ENCODE measurements at places on chromosomes 1 and 21.

DNA sequence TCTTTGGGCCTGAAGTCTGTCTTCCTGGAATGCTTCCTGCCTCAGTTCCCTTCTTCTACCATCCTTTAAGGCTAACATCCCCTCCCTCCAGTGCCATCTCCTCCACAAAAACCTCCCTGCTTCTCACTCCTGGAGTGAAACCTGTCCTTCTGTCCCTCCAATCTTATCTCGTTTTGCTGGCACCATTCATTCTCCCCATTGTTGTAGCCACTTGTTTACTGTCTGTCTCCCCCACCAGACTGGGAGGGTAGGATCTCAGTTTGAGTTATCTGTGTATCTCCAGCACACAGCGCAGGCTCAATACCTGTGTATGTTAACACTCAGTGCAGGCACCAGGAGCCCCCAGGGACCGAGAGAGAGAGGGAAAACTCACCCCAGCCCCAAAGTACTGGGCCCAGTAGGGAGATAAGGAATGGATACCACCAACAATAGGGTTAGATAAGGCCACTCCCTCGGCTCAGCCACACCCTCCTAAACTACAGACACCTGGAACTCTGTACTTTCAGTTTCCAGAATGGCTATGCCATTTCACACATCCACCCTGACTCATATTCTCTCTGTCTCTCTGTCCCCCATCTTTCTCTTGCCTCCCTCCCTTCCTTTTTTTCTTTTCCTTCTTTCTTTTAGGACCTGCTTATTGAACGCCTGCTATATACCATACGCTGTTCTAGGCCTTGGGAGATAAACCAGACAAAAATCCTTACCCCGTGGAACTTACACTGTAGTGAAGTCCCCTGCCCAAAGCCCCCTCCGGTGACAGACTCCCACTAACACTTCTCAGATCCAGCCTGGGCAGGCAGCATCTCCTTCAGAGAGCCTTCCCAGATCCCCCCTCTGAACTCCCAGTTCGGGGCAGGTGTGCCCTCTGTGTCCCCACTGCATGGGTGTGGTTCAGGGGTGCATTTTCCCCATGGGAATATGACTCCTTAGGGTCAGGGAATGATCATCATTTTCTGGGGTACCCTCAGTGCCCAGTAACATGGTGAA lies 3.3 kb upstream of the SSBP3 start:
- DNase-seq, result no peak

DNA sequence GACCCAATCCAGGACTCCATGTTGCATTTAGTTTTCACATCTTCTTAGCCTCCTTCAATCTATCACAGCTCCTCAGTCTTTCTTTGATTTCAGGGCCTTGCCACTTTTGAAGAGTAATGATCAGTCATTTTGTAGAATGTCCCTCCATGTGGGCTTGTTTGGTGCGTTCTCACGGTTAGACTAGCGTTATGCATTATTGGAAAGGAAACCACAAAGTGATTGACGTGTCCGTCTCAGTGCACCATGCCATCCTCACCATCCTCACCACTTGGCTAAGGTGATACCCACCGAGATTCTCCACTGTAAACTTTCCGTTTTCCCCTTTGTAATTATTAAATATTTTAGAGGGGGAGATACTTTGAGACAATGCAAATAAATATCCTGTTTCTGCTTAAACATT lies 59.6 kb upstream of the OLIG2 start:
- no peak for DNase-seq

DNA sequence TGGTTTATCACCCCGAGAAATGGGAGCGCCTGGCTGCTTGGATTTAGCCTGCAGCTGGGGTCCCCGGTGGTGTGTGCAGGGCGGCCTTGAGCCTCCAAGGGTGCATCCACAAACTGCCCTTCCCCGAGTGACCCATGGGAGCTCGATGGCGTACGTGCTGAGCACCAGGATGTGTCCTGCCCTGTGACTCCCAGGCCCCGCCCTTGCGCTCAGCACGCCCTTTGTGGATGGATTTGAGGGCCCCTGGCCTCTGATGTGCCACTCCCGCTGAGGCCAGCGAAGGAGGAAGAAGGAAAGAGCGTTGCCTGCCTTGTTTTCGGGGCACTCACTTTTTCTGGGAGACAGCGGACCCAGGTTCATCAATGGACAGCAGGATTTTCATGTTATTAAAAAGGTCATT lies 1.7 kb upstream of the TFF3 start:
- no peak for DNase-seq

DNA sequence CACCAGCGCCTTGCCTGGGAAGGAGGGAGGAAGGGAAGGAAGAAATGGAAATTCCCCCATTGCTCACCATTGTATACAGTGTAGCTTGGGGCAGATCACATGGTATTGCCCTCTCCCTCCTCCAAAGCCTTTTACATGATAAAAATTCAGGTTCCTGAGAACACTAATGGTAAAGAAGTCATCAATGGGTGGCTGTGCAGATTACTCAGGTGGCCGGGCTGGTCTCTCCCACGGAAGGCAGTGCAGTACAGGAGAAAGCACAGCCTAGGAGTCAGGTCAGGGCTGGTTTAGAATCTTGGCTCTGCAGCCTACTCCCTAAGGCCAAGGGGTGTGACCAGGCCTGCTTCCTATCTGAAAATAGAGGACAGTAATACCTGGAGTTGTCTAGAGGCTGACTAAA lies 107.9 kb downstream of the SUSD4 start:
- no peak for DNase-seq
